ENCODE measurements at places on chromosomes 12 and 14.

DNA sequence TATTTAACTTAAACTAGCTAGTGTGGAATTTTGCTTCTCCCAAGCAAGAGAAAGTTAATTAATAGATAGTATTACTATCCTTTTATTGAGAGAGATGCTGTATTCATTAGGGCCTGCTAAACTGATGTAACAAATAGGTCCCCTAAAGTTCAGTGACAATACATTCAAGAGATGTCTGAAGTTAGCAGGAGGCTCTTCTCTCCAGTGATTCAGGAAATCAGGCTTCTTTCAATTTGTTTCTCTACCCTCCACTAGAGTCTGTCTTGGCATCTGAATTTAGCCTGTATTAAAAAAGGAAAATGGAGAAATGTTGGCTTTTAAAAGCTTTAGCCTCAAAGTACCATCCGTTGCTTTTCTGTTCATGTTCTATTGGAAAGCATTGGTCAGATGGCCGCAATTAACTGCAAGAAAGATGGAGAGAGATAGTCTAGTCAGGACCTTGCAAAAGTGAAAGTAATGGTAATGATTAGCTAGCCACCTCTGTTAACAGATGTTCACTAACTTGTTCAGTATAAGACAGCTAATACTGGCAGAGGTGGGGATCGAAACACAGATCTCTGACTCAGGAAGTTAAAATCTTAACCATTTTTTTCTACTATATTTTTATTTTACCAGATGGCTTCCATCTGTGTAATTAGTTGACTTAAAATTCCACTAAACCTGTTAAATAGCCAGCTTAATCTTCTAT is 786.8 kb downstream of the TMTC2 start:
- no peak overlapping the region for H3K4me3 ChIP-seq
- no peaks in the 10 kb centered on the region for H3K4me1 ChIP-seq
- H3K27me3 ChIP-seq, result no peaks in the 10 kb centered on the region
- no peak for DNase-seq

GRCh38 chr14:65042296-65042695 is 55.6 kb downstream of the FNTB start:
- H3K4me1 ChIP-seq, result peaks cover 4% of the 10 kb centered on the region
- H3K4me3 ChIP-seq, result no peak overlapping the region
- no peak overlapping the region for H3K27ac ChIP-seq
- H3K27me3 ChIP-seq, result no peaks in the 10 kb centered on the region
- H3K36me3 ChIP-seq, result peaks cover 17% of the 10 kb centered on the region
- DNase-seq, result no peak

DNA sequence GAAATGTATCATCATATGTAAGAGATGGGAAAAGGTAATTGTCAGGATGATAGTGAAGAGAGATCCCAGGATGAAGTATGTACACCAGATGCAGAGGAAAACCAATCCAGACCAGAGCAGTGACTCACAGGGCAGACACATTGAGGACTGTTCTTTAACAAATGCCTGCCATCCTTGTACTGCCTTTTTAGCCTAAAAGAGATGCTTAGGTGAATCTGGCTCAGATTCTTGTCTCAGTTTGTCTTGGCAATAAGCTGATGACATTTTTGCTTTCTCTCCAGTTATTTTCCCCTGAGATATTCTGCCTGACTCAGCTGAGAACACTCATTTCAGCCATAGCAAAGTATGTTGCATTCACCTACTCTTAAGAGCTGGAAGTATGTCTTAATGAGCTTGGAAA is 405.3 kb upstream of the USP15 start:
- H3K27ac ChIP-seq, result no peak overlapping the region
- no peaks in the 10 kb centered on the region for H3K36me3 ChIP-seq
- H3K27me3 ChIP-seq, result no peaks in the 10 kb centered on the region
- no peaks in the 10 kb centered on the region for H3K4me1 ChIP-seq
- H3K4me3 ChIP-seq, result no peak overlapping the region

GRCh38 chr12:18151036-18151435 is 61.0 kb upstream of the RERGL start:
- no peak overlapping the region for H3K4me3 ChIP-seq
- H3K27ac ChIP-seq, result no peak overlapping the region
